ENCODE measurements at places on chromosomes 16 and 17.

DNA sequence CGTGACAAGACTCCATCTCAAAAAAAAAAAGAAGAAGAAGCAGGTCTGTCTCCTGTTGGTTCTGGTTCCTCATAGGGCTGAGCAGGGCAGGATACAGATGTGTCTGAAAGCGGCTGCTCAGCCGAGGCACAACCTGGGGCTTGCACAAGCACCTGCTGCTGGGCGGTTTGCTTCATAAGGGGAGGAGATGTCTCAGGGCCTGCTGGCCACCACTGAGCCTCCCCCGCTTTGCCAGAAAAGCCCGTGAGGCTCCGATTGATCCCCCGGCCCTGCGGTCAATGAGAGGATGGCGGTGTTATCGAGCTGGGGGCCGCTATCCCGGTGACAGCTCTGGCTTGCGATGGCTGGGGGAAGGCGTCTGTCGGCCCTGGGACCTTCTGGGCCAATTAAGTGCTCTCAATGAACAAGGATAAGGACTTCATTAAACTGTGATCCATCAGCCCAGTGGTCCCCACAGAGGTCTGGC, 162.0 kb downstream of the SDK2 start:
- DNase-seq: no peak

DNA sequence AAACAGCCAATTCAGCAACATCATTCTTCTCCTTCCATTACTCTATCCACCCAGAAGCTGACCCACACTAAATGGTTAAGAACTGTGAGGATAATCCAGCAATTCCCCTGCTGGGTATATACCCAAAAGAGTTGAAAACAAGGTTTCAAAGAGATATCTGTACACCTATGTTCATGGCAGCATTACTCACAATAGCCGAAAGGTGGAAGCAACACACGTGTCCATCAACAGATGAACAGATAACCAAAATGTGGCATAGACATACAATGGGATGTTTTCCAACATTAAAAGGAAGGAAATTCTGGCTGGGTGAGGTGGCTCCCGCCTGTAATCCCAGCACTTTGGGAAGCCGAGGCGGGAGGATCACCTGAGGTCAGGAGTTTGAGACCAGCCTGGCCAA, 19.9 kb downstream of the MIS12 start:
- no peak for DNase-seq

- DNase-seq: no peak
Observed at GRCh38 chr16:8892101-8892575, 10.0 kb downstream of the LITAFD start.

DNA sequence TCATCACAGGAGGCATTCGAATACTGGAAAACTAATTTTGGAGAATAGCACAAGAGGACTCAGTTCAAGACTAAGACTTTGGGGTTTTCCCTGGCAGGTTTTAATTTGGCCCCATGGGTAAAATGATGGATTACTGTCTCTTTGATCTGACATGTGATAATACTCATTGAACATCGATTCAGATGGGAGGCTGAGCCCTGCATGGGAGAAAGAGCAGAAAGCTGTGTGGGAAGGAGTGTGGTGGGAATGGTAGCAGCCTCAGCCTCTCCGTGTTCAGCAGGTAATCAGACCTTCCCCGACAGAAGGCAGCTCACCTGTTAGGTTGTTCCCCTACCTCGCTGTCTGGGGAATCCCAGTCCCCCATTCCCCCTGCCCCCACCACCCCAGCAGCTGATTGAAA, 124.7 kb upstream of the TNRC6C start:
- DNase-seq: no peak

DNA sequence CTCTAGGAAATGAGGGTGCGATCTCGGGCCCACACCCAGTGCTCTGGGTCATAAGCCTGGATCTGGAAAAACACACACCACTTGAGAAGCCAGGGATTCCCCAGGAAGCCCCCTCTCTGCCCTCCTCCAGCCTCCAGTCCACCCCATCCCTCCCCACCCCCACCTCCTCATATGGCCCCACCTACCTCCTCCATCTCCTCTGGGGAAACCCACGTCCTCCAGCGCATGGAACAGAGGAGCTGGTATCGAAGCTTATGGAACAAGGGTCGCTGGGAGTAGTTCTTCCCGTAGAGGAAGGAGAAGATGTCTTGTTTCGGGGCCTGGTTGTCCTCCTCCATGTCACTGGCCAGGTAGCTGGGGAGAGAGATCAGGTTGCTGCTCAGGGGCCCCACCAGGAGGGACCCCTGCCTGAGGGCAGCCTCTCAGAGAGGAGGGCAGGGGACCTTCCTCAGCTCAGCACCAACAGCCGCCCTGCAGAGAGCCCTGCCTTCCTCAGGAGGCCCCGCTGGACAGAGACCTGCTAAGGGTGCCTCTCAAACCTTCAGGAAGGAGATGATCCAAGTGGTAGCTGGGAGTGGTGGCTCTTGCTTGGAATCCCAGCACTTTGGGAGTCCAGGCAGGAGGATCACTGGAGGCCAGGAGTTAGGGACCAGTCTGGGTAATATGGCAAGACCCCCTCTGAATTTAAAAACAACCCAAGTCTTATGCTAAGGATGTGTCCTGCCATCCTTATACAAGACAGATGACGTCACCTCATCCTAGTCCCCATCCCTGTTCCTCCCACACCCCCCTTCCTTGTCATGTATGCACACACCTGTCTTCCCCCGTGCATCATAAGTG, 5.0 kb downstream of the SPDYE4 start:
- no peak for DNase-seq

GRCh38 chr17:48278760-48279491, 151.1 kb downstream of the SKAP1 start:
- no peak for DNase-seq

DNA sequence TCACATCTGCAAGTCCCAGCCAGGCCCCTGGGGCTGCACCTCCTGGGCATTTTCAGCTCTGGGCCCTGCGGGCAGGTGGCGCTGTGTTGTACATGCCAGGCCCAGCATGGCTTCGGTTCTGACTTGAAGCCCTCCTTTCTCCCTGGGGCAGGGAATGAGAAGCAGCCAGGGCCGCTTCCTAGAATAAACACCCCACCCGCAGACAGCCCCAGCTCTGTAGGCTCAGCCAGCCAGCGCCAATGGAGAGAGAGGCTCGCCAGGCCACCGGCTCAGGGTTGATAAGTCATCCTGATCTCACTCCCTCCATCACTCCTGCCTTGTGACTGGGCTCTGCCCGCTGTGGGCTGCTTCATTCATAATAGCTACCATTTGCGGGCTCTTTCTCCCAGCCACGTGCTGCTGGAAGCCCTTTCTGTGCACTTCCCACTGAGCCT, 6.0 kb upstream of the GLIS2 start:
- peak; percentile 56 for DNase-seq

GRCh38 chr17:2391597-2392251, 9.1 kb downstream of the MNT start:
- no peak for DNase-seq

- DNase-seq: no peak
Observed at GRCh38 chr17:42537826-42538451, 1.9 kb downstream of the NAGLU start.

DNA sequence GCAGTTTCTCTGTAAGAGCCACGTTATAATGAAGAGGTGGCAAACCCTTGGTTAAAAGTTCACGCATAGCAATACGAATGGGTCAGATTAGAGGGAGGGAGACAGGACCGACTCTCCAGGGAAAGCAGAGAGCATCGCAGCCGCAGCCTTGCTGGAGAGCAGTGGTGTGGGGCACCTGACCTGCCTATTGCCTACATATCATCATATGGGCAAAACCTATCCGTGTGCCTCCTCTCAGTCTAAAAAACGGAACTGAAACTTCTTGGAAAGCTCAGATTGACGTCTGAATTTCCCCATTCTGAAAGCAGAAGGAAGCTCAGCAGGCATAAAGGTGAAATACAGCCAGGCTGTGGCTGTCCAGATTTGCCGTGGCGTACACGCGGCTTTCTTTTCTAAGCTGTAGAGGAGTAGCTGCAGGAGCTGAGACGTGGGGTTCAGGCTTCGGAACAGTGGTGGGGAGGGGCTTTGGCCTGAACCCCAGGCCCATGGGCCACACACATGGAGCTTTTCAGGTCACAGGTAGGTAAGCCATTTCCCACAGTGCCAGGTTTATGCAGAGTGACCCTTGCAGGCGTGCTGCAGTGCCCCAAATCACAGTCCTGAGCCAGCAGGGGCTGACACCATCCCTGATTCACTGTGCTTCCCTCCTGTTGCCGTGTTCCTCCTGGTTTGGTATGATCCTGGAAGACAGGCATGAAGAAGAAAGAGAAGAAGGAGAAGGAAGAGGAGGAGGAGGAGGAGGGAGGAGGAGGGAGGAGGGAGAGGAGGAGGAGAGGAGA, 41.6 kb upstream of the TNRC6C start:
- DNase-seq: no peak

DNA sequence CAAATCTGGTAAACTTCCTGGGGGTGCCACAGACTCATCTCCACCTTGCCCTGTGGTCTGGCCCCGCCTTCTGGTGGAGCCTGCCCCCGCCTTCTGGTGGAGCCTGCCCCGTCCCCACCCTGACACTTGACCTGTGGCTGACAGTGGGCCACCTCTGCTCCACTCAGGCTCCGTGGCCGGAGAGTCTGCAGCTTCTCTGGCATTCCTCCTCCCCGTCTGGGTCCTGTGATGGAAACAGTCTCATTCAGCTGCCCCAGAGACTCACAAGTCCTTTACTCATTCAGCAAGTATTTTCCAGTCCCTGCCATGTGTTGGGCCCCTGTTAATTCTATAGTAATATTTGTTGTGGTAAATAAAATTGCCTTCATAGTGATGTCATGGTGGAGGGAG, 21.0 kb upstream of the G6PC1 start:
- no peak for DNase-seq

DNA sequence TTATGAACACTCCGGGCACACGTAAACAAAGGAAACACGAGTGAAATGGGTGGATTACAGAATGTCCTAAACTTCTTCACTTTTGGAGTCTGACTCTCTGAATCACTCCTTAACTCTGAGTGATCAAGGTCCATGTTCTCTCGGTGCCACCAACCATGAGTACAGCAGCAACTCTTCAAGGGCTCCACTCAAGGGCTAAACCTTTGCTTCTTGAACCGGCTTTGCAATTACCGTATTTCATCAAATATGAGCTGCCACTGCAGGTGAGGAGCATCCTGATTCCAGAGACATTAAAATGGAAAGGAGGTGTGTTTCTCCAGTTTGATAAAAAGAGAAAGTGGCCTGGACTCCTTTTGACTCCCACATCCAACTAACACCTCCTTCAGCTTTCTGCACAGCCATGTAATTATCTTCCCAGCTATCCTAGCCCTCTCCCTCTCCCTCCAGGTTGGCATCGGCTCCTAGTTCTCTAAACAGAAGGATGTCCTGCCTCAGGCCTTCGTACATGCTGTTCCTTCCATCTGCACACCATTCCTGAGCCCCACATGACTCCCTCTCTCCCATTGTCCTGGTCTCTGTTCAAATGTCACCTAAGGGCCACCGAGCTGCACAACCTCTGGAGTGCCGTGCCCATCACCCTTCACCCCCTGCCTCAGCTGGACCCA, 61.4 kb downstream of the ZDHHC7 start:
- DNase-seq: no peak

DNA sequence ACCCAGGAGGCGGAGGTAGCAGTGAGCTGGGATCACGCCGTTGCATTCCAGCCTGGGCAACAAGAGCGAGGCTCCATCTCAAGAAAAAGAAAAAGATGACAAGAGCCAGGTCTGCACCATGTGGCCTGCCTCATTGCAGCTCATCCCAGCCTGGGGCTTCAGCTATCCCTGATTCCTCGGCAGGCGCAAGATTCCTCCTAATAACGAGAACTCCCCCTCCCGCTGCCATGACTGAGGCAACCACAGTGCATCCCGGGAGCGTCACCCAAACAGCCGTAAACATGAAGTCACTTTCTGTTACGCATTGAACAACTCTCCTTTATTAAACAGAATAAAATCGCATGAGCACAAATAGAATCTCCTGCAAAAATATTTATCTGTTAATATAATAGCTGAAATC, 120.6 kb downstream of the MGAT5B start:
- DNase-seq: no peak

DNA sequence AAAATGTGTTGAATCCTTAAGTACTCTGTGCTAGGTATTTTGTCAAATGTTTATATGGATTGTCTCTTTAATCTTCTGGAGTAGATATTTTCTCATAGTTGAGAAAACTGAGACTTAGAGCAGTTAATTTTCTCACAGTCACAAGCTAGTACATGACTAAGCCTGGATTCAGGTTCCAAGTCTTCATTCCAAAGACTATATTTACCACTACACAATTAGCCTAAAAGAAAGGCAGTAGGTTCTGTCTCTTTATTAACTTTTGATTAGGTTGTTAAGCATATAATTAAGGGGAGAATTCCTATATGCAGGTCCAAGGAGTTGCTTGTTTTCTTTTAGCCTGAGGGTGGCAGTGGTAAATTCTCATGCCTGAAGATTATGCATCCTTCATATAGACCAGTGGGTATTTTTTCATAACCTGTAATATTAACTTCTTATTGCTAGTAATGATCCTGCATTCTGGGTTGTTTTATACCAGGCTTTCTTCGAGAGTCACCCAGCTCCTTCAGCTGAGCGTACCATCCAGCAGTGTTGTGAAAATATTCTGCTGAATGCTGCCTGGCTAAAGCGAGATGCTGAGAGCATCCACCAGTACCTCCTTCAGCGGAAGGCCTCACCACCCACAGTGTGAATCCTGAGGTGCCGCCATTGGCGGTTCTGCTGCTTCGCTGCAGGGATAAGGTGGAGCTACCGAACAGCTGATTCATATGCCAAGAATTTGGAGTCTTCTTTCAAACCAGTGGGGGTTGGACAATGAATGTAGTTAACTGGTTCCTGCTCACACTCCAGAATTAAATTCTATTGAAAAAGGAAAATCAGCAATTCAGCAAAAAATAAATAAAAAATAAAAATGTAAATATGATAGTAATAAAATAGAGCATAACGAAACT, 28.2 kb upstream of the KPNB1 start:
- no peak for DNase-seq

- DNase-seq: no peak
Observed at GRCh38 chr17:78138204-78139060, 7.8 kb upstream of the C17orf99 start.

DNA sequence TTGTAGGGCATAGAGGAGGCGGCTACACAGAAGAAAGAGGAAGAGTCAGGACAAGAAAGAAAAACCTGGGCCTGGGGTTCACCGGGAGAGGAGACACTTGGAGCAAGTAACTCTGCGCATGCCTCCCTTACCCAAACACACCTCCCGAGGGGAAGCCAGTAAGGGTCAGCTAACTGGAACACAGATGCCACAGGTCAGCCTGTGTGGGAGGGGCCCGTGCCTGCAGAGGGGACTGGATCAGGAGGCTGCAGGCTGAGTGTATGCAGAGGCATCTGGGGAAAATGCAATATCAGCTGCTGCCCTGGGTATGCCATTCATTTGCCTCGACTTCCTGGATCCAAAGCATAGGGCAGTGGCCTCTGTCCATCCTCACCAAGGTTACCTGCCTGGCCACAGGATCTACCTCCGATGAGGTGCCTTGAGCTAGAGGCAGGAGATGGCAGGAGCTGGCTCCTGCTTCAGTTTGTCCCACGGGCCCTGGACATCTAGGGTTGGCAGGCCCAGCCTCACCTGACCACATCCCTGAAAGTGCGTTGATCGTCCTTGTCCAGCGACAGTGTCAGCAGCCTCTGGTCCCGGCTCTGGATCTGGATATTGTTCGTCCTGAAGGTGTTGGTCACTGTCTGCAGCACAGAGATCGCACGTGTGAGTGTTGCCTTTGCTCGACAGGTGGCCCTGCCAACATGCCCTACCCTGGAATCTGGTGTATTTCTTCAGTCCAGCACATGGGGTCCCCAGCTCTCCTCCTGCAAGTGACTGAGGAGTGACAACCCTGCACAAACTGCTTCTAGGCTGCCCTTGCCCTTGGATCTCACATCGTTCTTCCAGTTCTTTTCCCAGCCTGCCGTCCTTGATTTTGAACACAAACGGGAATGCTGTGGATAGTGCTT, 4.6 kb upstream of the MFSD6L start:
- DNase-seq: no peak

GRCh38 chr16:287298-287811, 4.4 kb downstream of the PDIA2 start:
- peak; percentile 84 for DNase-seq

All from NCI-H345 (cell line).